ENCODE measurements at places on chromosomes 3 and 15. TPM values are rescaled to one million over a fixed set of nuclear protein-coding genes. Genes with fewer than 3 reads are reported as not detected.

NSMCE3 gene
- total RNA-seq = 14.7 TPM

FBXL22 gene
- total RNA-seq = 0.19 TPM

CAMP gene
- total RNA-seq = not detected

ECT2 gene
- total RNA-seq = 46.5 TPM

AQR gene
- 28.6 TPM for total RNA-seq

CHRD gene
- 0.29 TPM for total RNA-seq

RASGRF1 gene
- 0.64 TPM for total RNA-seq

All from A549 treated with RU486 at 1 μM for 4 hours (cell line).